SJSA1 (cell line): ENCODE measurements at places on chromosomes 13 and 19. TPM values are rescaled to one million over a fixed set of nuclear protein-coding genes. Genes with fewer than 3 reads are reported as not detected.

- DNase-seq: no peak
Measured at GRCh38 chr13:110676595-110677587, 29.0 kb downstream of the CARS2 start.

DNA sequence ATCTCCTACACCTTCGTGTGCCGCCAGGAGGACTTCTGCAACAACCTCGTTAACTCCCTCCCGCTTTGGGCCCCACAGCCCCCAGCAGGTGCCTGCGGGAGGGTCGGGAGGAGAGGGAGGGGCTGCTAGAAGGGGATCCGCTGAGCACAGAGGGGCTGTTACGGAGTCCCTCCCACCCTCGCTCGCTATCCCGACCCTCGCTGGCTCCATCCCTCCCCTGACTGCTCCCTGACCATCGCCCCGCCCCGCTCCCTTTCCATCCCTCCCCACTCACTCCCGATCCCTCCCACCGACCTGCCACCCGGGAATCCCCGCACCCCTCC is 780 bp downstream of the CD177 start:
- no peak for DNase-seq

- no peak for DNase-seq
Measured at GRCh38 chr13:96958286-96958891, 35.9 kb downstream of the OXGR1 start.

GRCh38 chr19:51599084-51599483 is 28.0 kb downstream of the ZNF175 start:
- no peak for DNase-seq

GRCh38 chr13:91817250-91817649 is 418.8 kb downstream of the GPC5 start:
- no peak for DNase-seq

ETFB gene
- total RNA-seq: 91.4 and 205 TPM in 2 replicates

DNA sequence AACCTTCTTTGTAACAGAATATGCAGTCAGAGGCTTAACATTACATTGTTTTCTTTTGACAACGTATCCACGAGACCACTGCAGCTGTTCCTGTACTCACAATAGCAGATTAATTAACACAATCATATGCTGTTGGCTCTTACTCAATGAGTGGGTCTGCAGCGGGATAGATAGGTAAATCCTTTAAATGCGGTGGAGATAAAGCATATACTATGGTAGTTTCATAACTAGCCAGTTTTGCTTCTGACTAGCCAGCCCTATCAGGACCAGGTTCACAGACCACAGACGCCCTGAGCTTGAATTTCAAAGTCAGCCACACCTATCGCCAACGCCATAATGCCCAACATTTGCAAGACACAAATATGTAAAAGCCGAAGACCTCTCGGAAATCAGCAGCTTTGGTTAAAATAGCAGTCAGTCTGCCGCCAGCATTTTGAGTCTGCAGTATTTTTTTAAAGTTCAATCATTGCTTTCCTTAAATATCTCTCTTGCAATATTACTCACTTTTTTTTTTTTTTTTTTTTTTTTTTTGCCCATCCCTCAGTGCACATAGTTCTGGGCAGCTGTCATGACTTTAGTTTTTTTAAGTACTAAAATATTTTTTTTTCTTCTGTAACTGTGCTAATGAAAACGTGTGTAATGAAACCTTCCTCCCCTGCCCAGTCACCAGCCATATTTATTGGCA is 120.5 kb downstream of the ZNF536 start:
- DNase-seq: no peak

COX7A1 gene
- not detected in 2 replicates for total RNA-seq

- no peak for DNase-seq
Measured at GRCh38 chr19:10433131-10433536, 12.8 kb downstream of the PDE4A start.

PTH2 gene
- total RNA-seq: not detected in 2 replicates
